Pulmonary artery endothelial cell (primary cell): ENCODE measurements at places on chromosomes 16 and 17. TPM values are rescaled to one million over a fixed set of nuclear protein-coding genes. Genes with fewer than 3 reads are reported as not detected.

The SSTR5 gene
- total RNA-seq: 0.07 TPM in 1 of 2 replicates, not detected in the other

The CCT6B gene
- 0.11 and 0.59 TPM in 2 replicates for total RNA-seq

The PCGF2 gene
- 6.4 and 6.9 TPM in 2 replicates for total RNA-seq

The PTX4 gene
- total RNA-seq: not detected in 2 replicates

The GPR139 gene
- total RNA-seq: not detected in 2 replicates

The DPEP1 gene
- total RNA-seq: 0.07 and 0.39 TPM in 2 replicates

The RASD1 gene
- 9.2 and 14.7 TPM in 2 replicates for total RNA-seq

The KAT2A gene
- 7.1 and 13.2 TPM in 2 replicates for total RNA-seq

The NPIPA8 gene
- total RNA-seq: 3.5 TPM in 1 of 2 replicates, not detected in the other

The CCL1 gene
- not detected in 2 replicates for total RNA-seq

The DPEP3 gene
- total RNA-seq: not detected in 2 replicates

The ABCA10 gene
- 0.40 and 0.53 TPM in 2 replicates for total RNA-seq

The TNFRSF17 gene
- total RNA-seq: not detected in 2 replicates

The RBBP6 gene
- total RNA-seq: 13.5 and 18.5 TPM in 2 replicates

The SPATA32 gene
- total RNA-seq: not detected in 2 replicates

The IRX5 gene
- total RNA-seq: 0.99 and 1.9 TPM in 2 replicates

The TM4SF5 gene
- total RNA-seq: not detected in 2 replicates

The SKAP1 gene
- total RNA-seq: not detected in 2 replicates

The TBX6 gene
- total RNA-seq: 0.07 and 0.18 TPM in 2 replicates
